T-cell (primary cell): ENCODE measurements at places on chromosomes 2 and 18.

DNA sequence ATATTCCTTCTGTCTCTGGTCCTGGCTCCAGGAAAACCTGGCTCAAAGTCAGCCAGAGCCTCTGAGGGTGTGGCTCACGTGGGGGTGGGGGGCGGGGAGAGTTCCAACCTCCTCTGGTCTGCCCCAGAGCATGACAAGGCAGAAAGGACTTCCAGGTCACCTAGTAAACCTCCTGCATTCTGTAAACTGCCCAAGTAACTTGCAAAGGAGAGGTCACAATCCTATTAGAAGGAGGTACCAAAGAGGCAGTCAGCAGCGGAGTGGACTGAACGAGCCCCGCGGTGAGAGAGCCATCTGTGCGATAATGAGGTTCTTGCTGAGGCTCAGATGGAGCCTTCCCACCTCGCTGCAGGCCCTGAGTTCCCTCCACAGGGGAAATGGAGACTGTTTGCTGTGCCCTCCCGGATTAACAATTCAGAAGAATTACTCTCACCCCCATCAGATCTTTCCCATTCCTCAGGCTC is 58.9 kb upstream of the GATA6 start:
- DNase-seq, result no peak

- DNase-seq, result no peak
Observed at GRCh38 chr2:240013343-240013742, 11.8 kb downstream of the NDUFA10 start.

DNA sequence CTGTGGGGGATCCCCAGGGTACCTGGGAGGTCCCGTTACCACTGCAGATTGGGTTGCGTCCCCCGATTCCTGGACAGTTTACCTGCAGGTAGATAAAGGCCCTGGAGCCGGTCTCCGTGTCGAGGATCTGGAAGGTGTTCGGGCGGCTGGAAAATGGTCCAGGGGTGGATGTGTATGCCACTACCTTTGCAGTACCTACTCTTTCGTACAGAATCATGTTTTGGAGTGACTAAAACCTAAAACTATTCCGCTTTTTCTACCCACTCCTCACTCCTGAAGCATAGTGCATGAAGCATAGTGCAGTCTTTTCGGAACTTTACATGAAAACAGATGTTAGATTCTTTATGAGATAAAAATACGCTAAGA is 418 bp downstream of the WDR75 start:
- no peak for DNase-seq

GRCh38 chr2:66601624-66602023 is 166.7 kb downstream of the MEIS1 start:
- no peak for DNase-seq

GRCh38 chr2:207472343-207473048 is 57.3 kb upstream of the CREB1 start:
- no peak for DNase-seq

GRCh38 chr2:142339261-142339660 is 208.4 kb upstream of the LRP1B start:
- no peak for DNase-seq

- DNase-seq, result no peak
Observed at GRCh38 chr2:42581257-42581656, 12.8 kb downstream of the MTA3 start.

GRCh38 chr2:113007250-113007649 is 2.0 kb downstream of the IL36A start:
- no peak for DNase-seq

GRCh38 chr2:23200068-23200786 is 184.8 kb upstream of the KLHL29 start:
- no peak for DNase-seq

DNA sequence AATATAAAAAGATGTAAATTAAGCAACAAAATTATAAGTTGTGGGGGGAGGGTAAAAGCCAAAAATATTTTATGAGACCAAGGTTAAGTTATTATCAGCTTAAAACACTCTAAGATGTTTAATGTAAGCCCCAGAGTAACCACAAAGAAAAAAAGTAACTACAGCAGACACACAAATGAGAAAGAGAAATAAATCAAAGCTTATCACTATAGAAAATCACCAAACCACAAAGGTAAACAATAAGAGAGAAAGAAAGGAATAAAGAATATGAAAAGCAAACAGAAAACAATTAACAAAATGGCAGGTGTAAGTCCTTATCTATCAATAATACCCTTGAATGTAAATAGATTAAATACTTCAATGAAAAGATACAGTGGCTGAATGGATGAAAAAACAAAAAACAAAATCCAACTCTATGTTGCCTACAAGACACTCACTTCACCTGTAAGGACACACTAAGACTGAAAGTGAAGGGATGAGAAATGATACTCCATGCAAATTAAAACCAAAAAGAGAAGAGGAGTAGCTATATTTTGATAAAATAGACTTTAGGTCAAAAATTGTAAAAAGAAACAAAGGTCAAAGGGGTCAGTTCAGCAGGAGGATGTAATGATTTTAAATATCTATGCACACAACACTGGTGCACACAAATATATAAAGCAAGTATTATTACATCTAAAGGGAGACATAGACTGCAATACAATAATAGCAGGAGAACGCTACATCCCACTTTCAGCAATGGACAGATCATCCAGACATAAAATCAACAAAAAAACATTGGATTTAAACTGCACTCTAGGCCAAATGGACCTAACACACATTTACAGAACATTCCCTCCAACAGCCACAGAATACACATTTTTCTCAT is 80.7 kb downstream of the PTPN2 start:
- no peak for DNase-seq

DNA sequence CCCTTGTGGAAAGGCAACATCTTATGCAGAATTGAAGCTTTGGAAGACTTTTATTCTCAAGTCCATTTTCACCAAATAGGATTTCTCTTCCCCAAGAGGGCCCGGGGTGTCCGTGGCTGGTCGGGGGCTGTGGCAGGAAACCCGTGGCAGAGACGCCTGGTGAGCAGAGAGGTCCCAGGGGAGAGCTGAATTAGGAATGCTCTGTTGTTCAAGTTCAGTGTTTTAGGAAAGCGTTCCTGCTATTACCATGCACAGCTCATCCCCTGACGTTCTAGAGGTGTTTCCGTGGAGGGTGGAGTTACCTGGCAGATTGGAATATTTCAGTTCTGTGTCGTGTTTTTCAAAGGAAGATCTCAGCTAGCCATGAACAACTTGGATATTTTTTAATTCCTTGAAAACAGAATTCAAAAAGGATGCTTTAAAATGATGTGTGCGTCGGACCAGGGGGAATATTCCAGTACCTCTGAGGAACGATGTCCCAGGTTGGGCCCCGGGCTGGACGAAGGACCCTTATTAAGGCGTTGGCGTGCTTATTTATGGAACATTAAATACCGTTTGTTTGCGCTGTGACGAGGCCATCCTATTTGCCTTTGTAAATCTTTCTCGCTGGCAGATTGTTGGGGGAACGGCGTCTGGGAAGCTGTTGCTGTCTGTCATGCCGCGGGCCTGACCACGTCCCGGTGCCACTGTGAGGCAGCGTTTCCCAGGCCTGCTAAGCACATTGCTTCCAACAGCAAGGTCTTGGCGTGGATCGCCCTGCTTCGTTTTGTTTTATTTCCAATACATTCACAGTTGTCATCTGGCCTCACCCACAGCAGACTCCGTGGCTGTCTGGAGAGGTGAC is 8.2 kb downstream of the NFATC1 start:
- no peak for DNase-seq

DNA sequence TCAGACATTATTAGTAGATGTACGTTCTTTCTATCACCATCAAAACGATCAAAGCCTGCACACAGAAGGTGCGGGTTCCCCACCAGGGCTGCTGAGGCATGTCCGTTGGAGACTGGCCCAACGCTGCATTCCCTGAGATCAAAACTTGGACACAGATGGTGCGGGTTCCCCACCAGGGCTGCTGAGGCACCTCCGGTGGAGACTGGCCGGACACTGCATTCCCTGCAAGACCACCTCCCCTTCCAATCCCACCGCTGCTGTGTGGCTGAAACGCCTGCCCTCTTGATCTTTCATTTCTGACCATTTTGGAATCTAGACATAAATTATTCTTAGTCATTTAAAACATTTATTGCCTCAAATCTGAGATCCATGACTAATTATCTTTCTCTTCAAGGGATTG is 254.2 kb upstream of the SALL3 start:
- no peak for DNase-seq

DNA sequence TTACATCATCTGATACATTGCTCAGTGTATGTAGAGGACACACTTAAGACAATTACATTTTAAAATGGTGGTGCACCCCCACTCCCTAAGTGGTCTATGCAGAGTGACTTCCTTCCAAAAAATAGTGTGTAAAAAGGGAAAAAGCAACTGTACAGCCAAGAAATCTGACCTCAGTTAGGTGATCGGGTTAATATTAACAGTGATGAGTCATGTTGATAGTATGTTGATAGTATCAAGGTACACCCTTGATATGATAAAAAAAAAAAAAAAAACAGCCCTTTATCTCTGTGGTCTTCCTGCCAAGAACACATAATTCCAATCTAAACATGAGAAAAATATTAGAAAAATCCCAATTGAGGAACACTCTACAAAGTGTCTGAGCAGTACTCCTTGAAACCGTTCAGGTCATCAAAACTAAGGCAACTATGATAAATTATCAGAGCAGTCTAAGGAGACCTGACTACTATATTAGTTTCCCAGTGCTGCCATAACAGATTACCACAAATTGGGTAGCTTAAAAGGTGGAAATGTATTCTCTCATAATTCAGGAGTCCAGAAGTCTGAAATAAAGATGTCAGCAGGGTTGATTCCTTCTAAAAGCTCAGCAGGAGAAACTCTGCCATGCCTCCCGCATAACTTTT is 171.9 kb downstream of the ARHGAP28 start:
- no peak for DNase-seq

DNA sequence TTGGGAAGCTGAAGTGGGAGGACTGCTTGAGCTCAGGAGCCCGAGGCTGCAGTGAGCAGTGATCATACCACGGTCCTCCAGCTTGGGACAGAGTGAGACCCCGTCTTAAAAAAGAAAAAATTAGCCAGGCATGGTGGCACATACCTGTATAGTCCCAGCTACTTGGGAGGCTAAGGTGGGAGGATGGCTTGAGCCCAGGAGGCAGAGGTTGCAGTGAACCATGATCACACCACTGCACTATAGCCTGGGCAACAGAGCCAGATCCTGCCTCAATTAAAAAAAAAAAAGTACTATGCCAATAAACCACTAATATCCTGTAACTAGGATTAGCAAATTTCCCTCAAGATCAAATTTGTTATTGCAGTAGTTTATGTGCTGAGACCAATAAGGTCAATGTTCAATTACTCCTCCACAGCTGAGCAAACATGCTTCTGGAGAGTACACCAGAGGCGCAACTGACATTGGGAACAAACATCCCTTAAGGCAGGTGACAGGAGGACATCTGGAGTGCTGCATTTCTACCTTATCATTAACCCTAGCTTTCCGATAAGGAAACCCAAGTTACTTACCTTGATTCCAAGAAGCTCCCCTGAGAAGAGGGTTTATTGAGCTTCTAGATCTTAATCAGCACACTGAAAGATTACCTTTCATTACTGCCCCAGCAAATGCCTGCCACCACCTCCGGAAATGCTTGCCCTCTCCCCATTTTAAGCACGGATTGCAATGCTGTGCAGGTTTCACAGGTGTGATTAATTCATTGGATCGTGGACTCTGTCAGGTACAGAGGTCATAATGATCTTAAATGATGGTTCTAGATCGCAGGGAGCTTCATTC is 26.2 kb downstream of the MGAT4A start:
- DNase-seq, result no peak

DNA sequence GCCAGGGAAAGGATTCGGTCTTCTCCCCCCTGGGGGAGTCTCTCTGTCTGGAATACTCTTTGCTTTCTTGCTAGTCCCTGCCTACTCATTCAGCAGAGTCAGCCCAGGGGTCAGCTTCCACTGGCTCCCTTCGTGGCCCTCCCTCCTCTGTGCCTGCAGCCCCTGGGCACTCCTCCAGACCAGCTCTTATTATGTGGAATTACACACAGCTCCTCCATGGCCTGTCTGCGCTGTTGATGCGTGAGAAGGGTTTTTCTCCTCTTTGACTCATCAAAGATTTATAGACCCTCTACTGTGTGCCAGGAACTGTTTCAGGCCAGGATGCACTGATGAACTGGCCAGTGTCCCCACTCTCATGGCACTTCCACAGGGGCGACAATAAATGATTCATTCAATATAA is 44.4 kb downstream of the ST8SIA5 start:
- DNase-seq, result no peak

- no peak for DNase-seq
Observed at GRCh38 chr2:157480182-157480961, 36.5 kb upstream of the CYTIP start.

- no peak for DNase-seq
Observed at GRCh38 chr18:37393945-37394609, 171.5 kb downstream of the CELF4 start.

- no peak for DNase-seq
Observed at GRCh38 chr2:218807626-218808025, 24.0 kb downstream of the PRKAG3 start.

- no peak for DNase-seq
Observed at GRCh38 chr2:219031005-219031738, 10.1 kb downstream of the CFAP65 start.

GRCh38 chr18:3397786-3398185 is 52.2 kb upstream of the TGIF1 start:
- DNase-seq, result no peak

- no peak for DNase-seq
Observed at GRCh38 chr2:100621371-100621951, 58.7 kb downstream of the PDCL3 start.

GRCh38 chr2:236896688-236897087 is 189.0 kb upstream of the COPS8 start:
- DNase-seq, result no peak

DNA sequence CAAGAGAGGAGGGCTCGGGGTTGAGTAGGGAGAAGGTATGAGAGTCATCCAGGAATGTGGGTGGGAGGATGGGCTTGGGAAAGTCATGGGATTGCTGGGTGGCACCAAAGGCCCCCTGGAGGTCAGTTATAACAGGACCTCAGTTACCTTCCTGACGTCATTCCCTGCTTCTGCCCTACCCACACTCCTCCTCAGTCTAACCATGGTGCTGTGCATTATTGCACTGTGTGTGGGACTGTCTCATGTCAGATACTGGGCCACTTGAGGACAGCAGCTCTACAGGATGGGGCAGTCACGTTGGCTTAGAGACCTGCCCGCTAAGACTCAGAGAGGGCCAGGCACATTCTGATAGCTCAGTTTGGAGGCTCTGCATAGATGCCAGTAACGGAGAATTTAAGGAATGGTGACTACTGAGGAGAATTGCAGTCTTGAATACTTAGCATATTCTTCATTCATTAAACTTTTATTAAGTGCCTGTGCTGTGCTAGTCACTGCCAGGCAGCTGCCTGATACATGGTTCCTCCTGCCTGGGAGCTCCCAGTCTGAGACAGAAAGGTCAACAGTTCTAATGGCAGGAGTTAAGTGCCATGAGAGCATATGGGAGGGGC is 90.5 kb downstream of the LAMA3 start:
- DNase-seq, result no peak

DNA sequence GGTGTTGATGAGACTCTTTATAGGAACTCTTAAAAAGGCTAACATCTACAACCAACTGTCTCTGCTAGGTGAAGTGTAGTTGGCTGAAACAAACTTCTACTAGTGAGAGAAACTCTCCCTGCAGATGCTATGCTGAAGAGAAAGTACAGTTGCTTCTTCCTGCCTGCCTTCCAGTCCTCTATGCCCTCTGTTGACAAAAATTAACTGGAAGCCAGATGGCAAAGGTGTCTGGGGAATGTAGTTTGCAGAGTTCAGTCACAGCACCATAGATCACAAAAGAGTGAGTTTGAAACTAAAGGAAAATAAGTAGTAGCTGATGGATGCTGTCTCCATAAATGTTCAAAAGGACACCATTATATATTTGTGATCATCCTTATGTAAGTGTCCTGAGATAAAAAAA is 958.8 kb upstream of the NRXN1 start:
- no peak for DNase-seq
